Stimulated activated CD8-positive, alpha-beta memory T cell treated with anti-CD3 and anti-CD28 coated beads, Interleukin-7, amount 100 ng/mL, for 48 hours (primary cell): ENCODE measurements at places on chromosomes 5 and 9.

DNA sequence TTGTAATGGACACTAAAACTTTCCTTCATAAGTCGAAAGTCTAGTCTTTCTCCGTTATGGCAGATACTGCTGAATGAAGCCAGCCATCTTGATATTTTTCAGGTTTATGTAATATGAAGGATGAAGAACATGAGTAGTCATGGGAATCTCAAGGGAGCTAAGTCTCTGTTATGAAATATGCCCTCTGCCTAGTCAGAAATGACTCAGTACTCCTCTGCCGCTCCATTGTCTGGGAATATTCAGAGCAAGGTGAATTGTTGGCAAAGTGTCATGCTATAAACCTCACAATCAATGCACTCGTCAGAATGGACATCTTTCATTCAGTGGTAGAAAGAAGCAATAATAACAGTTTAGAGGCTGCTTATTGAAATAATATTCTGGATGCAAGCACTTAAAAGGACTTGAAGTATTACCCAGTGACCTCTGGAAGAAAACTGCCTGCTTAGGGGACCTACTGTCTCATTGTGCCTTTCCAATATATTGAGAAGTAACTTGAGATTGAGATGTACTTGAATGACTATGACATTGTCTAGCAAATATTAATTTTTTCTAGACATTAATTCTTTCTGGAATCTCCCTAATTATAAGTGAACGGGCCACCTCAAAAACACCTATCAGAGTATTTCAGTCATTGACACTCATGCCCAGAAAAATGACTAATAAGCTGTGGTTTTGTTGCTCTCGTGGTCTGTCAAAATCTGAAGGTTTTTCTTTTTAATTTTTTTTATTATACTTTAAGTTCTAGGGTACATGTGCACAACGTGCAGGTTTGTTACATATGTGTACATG, 1011.5 kb upstream of the ACO1 start:
- no peak for DNase-seq

GRCh38 chr5:112165897-112166737, 253.0 kb downstream of the EPB41L4A start:
- DNase-seq = no peak

- no peak for DNase-seq
Observed at GRCh38 chr5:28737222-28737621, 1698.8 kb upstream of the CDH9 start.

GRCh38 chr5:123965626-123966025, 453.6 kb downstream of the CSNK1G3 start:
- no peak for DNase-seq

- DNase-seq = no peak
Observed at GRCh38 chr9:89462199-89462598, 35.7 kb downstream of the SEMA4D start.

DNA sequence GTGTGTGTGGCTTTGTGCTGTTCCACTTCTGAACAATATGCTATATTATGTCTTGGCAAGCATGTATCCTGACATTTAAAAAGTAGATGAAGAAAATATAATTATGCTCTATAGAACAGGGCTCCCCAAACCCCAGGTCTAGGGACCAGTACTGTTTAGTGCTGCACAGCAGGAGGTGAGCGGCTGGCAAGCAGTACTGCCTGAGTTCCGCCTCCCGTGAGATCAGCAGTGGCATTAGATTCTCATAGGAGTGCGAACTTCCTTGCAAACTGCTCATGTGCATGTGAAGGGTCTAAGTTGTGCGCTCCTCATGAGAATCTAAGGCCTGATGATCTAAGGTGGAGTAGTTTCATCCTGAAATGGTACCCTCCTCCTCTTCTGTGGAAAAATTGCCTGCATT, 979.1 kb upstream of the CTNND2 start:
- DNase-seq = no peak

DNA sequence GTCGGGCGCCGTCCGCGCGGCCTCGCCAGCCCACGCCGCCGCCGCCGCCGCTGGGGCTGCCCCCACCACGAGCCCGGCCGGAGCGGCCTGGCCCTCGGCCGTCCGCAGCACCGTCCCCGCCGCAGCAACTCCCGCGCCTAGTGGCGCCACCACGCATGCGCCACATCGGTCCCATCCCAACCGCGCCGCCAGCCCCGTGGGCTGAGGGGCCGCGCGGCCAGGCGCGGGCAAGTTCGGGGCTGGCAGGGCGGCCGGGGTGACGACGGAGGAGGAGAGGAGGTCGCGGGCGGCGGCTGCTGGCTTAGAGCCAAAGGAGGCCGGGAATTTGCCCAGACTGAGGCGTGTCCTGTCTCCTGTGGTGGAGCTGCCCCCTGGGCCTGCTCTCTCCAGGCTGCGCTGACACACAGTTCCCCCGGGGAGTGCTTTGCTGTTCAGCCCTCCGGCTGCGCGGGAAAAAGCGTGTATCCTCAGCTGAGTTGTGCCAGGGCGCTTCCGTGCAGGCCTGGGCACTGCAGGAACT, at the start of gene TUSC1:
Gene TUSC1 (minus strand): TSS at position 298 of the 520 bp plus-strand sequence. CDS start 132 bp downstream, at position 166.
- no peak for DNase-seq

DNA sequence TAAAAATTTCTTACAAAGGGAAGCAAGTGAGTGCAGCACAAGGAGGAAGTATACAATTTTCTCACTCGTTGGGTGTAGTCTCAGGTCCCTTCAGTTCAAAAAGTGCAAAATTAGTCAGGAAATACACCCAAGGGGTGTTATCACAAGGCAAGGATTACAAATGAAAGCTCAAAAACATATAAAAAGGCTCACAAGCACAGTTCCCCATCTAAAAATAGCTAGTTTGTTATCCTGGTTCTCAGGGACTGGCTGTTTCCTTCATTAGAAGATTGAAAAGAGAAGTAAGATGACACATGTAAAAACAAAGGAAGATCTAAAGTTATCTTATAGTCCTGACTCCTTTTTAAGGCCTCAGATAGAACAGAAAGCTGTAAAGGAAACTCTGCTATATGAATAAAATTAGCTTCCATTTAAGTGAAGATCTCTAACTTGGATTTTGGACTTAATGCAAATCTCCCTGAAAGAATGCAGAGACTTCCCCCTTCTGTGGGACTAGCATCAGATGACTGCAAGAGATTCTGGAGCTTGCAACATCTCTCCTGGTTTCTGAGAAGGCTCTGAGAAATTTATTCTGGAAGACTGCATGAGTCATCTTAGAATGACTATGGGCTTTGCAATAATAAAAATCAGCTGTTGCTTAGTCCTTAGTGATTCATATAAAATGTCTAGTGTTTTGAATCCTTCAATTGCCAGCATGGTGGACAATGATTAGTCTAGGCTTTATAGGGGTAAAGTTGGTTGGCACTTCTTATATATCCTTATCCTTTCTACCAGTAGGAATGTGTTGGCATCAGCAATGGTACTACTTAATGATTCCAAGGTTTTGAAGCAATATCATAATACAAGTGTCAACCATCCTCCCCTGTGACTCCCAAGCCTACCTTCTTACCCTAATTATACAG, 25.4 kb downstream of the DAB2 start:
- no peak for DNase-seq
